ENCODE measurements at places on chromosomes 16 and 17.

DNA sequence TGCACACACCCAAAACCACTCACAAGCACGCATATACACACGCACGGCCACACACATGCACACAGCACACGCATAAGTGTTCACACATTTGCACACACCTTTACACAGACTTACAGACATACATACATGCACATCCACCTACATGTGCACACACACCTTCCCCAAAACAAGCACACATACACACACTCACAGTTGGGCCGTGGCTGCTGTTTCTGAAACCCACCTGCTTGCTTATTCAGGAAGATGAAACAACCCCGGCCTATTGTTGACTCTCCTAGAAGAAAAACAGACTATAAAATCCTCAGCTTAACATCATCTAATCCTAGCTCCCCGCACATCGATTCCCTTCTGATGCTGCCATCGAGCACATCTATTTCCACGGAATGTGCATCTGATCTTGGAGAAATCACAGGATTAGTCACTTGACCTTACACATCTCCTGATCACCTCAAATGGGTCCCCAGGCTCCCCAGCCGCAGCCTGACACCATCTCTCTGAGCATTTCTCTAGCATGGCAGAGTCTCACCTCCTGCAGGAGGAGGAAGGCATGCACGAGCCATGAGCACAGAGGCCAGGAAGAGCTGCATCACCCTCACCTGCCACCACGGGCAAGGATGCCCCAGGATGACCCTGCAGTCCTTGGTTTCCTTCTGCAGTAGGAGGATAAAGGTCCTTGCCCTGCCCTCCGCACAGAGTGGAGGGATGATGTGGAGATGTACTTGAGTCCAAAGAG lies 105.8 kb upstream of the CDH5 start:
- DNase-seq, result no peak

DNA sequence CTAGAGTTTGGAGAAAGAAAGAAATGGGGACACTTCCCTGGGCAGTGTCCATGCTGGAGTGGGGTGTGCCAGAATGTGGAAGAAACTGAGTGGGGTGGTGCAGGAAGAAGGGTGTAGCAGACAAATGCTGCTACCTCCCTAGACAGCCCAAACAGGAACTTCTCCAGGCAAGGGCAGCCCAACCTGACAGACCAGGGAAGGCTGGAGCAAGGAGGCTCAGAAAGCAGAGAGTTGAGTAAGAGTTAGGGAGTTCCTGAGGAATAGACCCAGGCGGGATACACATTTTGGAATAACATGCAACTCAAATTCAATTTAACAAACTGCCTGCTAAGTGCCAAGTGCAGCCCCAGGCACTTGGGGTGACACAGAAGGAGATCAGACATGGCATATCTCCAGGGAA lies 1.0 kb upstream of the MYO18A start:
- no peak for DNase-seq

DNA sequence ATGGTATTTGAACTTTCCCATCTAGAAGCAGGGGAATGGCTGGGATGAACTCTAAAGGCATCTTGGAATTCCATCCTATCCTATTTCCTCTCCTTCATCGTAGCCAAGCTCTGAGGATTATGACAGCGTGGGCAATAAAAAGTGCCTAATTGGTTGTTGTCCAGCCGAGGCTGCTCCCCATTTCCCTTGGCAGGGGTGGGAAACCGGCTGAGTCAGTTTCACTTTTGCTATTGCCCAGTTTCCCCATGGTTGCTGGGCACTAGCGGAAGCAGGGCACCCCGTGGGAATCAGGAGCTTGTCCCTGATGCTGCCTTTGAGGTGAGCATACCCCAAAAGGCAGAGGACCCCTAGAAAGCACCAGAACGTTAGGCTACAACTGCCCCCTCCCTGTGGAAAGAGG lies 13.8 kb upstream of the SP2 start:
- no peak for DNase-seq

- DNase-seq, result no peak
These were observed 24.8 kb downstream of the ZFPM1 start for GRCh38 chr16:88477631-88478519.

GRCh38 chr16:72092832-72093447 lies 480 bp downstream of the TXNL4B start:
- no peak for DNase-seq

- DNase-seq, result no peak
These were observed at the start of gene CDK3 for GRCh38 chr17:76000755-76001521. Gene CDK3, plus strand, starts transcription at chr17:76000855. Its CDS starts 571 bp downstream, at chr17:76001426.

DNA sequence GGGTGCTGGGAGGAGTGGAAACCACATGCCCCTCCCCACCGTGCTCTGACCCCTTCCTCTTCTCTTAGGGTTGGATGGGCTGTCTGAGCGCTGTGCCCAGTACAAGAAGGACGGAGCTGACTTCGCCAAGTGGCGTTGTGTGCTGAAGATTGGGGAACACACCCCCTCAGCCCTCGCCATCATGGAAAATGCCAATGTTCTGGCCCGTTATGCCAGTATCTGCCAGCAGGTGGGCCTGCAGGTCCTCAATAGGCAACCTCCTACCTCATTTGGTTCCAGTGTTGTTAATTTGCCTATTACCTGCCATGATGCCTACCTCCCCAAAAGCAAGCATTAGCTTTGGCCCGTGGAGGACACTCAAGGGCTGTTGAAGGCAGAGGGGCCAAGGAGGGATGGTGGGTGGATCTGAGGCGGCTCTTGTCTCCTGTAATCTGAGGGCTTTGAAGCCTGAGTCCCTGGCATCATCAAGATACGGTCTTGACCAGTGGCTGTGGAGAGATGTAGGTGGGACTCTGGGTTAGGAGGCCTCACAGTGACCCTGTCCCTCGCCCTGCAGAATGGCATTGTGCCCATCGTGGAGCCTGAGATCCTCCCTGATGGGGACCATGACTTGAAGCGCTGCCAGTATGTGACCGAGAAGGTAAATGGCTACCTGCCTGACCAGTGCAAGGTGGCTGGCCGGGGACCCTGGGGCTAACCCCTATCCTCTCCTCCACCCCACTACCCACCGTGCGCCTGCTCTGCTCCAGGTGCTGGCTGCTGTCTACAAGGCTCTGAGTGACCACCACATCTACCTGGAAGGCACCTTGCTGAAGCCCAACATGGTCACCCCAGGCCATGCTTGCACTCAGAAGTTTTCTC lies 3.4 kb downstream of the ALDOA start:
- no peak for DNase-seq

DNA sequence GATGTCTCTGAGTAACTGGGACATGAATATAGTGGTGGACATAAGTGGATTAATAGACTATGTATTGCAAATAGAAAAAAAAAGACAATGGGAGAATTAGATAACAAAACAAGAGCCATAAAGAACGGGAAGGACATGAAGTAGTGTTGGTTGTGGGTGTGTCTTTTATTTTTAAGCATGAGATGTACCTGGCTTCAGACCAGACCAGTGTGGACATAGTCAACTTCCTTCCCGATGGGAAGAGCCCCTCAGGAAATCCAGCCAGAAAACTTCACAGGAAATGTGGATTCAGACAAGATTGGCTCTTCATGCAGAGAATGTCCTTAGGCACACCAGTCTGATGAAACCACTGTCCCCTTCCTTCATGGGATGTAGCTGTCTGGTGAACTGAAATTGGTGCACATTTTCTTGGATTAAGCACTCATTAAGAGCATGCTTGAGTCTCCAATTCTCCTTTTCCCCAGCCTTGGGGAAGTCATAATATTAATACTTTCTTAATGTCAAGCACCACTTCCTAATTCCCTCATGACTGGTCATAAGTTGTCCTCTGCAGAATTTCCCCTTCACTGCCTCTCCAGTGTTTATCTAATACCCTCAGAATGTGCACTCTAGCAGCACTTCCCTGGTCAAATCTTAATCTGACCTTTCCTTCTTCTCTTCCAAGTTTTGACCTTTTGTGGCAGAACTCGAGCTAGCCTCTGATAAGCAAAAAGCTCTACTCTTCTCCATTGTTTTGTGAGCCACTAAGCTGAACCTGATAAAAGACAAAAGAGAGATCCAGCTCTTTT lies 350.6 kb upstream of the MAF start:
- DNase-seq, result no peak

GRCh38 chr16:86227801-86228200 lies 282.5 kb upstream of the FOXF1 start:
- DNase-seq, result no peak

DNA sequence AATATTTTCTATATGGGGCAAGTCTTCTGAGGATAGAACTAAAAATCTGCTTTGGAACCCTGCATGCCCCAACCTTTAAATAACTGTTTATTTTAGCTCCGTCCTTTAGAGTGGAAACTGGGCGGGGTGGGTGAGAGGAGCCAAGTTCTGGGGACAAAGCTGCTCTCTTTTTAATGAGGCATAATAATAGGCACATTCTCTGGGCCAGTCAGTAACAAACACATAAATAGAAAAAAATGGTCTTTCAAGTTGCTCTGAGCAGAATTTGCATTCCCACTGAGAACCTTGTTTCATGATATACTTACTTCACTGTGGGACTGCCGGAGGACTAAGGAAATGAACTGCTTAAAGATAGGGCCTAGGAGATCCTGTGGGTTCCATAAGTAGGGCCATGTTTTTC lies 51.5 kb downstream of the KNOP1 start:
- no peak for DNase-seq

DNA sequence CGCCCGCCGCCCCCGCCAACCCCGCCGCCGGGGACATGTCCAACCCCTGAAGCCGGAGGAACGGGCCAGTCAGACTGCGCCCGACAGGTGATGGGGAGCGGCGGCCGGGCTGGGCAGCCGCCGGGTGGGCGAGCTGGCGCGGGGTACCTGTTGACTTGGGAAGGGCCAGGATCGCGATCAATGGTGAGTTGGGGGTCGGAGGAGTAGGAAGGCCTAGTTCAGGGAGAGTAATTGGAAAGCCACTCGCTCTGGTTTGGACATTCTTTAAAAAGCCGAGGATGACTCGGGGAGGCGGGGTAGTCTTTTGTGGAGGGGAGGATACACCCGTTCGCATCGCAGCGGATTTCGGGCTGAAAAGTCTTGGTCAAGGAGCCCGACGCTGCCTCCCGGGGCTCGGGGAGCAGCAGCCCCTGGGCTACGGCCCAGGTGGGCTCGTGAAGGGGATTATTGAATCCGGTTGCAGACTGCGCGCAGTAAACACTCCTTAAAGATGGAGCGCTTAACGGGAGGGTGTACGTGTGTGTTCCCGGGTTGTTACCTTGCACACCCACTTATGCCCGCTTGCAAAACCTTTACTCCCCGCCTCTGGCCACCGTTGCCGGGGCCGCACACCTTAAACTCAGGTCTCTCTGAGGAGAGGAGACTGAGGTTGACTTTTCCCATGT lies 123.8 kb downstream of the GOSR1 start:
- DNase-seq, result no peak

DNA sequence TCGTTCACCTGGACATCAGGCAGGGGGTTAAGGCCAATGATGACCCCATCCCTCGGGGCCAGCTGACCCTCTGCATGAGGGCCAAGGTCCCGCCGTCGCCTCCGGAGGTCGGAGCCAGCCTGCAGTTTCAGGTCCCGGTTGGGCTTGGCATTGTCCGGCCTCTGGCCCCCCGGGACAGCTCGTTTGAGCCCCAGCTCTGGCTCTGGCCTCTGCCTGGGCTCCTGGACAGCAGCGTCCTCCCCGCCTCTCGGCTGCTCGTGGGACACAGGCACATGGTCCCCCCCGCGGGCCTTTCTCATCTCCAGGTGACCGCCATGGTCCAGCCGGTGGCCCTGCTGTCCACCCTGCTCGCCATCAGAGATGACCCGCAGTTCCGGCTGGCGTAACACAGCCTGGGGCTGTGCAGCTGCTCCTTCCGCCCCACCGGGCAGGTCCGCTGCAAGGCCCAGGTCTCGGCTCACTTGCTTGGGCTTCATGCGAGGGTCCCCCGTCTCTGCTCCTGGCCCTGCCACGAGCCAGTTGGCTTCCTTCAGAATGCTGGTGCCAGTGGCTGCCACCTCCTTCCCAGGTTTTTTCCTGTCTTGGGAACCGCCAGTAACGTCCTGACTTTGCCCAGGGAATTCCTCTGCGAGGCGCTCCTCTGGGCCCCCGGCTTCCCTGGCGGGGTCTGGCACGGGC lies 6.7 kb downstream of the NDUFAF8 start:
- no peak for DNase-seq

GRCh38 chr17:41442739-41443138 lies 2.0 kb upstream of the KRT38 start:
- no peak for DNase-seq

- no peak for DNase-seq
These were observed 40.8 kb upstream of the CIBAR2 start for GRCh38 chr16:85153046-85153445.

- DNase-seq, result no peak
These were observed 633 bp downstream of the TBC1D16 start for GRCh38 chr17:80034791-80035686.

DNA sequence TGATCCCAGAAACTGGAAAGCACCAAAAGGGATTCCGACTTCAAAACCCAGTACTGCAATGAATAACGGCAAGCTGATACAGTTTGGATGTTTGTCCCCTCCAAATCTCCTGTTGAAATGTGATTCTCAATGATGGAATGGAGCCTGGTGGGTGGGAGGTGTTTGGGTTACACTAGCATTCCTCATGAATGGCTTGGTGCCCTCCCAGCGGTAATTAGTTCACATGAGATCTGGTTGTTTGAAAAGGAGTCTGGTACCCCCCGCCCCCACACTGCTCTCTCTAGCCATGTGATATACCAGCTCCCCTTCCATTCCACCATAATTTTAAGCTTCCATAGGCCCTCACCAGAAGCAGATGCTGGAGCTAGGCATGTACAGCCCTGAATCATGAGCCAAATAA lies 40.1 kb downstream of the RANBP10 start:
- no peak for DNase-seq

DNA sequence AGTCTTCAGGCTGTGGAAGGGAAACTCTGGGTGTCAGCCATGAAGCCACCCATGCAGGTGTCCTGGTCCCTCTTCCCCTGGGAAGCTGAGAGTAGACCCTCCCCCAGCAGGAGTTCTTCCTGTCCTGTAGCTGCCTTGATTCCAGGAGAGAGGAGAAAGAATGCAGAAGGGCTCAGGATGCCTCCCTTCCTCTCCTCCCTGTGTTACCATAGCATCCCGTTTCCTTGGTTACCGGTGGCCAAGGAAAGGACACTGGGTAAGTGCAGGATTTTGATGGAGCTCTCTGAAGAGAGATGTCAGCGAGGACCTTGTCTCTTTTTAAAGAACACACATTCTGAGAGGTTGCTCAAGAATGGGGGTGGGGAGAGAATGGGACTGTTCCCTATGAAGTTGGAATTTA lies 304.1 kb upstream of the N4BP1 start:
- no peak for DNase-seq

DNA sequence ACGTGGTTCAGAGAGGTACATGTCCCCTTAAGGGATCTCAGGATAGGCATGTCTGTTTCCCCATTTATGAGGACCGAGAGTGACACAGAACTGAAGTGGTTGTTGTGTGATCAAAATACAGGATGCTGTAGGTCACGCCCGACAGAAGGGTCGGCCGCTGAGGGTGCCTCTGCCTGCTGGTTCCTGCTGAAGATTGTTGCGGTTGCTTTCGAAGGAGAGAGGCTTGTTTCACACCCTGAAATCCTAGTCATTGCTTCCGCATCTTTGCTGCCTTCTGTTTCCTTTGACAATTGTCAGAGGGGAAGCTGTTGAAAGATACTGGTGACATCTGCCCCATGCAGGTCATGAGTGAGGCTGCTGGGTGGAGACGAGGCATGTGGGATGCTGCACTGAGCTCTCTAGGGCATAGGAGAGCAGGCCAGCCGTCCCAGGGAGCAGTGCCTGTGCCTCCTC lies 3.8 kb upstream of the NAT9 start:
- no peak for DNase-seq

- DNase-seq, result no peak
These were observed 46.2 kb downstream of the MARCHF10 start for GRCh38 chr17:62761884-62762283.

Data from stimulated activated CD4-positive, alpha-beta T cell treated with anti-CD3 and anti-CD28 coated beads, Interleukin-1b, Interleukin-23, amount 100 ng/mL, for 1 hour (primary cell).